Skeletal muscle cell (primary cell): ENCODE measurements at places on chromosomes 16 and 17.

GRCh38 chr17:49229805-49230600 lies 584 bp downstream of the PHOSPHO1 start:
- no peak for DNase-seq

- DNase-seq, result no peak
Measured at GRCh38 chr16:57172721-57173290, 13.0 kb downstream of the PSME3IP1 start.

DNA sequence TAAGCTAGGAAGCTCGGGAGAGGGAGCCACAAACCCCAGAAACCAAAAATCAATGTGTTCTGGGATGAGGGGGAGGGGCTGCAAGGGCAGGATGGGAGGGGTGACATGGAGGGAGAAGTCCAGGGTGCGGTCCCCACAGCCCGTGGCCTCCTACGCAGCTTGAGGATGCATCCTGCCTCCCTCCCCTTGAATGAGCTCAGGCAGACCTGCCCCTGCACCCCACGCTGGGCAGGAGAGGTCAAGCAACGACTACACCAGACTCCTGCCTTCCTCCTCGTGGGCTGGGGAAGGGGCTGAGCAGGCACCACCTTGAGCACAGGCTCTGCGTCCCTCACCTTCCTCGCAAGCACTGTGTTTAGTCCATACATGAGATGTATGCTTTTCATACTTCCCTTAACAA lies 3.9 kb downstream of the ANKRD13B start:
- DNase-seq, result no peak

DNA sequence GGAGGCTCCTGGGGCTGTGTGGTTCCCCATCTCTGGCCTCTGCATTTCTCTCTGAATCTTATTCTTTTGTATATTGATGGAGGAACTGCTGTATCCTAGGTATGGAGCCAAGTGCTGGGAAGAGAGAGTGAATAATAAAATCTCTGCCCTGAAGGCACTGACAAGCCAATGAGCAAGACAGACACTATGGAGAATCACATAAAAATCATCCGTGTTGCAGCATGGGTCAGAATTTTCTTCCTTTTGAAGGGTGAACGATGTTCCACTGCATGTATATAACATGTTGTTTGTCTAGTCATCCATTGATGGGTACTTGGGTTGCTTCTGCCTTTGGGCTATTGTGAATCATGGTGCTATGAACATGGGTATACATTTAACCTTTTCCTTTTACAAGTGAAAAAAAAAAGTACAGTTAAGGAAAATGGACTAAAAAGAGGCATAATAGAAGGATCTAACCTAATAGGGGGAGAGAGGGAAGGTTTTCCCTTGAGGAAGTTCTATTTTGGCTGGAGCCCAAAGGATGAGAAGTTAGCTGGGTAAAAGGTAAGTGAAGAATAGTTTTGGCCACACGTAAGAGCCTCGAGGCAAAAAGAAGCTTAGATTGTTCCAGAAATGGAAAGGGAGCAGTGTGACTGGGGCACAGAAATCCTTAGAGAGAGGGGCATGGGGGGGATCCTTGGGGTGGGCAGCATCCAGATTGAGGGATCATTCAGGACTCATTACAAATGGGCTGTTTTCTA lies 32.3 kb upstream of the GNA13 start:
- DNase-seq, result no peak

DNA sequence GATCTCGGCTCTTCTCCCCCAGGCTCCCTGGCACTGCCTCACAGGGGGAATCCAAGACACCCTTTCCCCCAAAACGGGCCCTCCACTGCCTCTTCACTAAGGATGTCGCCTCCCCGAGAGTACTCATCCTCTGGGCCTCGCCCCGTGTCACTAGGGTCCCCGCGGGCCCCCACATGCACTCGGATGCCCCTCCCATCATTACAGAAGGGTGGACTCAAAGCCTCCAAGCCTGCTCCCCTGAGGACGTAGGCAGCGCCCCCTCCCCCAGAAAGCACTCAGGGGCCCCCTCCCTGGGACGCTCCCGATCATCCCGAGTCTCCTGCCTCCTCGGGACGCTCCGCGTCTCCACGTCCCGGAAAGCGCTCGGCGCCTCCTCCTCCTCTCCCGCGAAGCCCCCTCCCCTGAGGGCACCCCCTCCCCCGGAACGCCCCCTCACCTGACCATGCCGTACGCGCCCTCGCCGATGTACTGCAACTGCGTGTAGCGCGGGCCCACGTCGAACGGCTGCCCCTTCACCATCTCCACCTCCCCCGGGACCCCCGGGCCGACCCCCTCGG lies 338 bp downstream of the MAPK3 start:
- no peak for DNase-seq

DNA sequence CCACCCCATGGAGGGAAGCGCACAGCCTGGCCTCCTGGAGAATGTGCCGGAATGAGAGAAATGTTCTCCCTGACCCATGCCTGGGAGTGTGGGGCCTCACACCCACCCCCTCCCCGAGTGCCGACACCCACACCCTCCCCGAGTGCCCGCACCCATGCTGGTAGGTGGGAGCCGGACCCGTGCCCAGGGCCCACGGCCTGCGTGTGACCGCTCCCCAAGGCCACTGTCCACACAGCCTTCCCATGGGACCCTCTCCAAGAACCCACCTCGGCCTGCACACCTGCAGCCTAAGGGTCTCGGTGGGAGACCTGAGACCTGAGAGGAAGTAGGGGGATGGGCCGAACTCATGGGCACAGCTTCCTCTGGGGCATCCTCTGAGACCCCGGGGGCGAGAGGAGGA lies 3.3 kb upstream of the PVALEF start:
- no peak for DNase-seq

DNA sequence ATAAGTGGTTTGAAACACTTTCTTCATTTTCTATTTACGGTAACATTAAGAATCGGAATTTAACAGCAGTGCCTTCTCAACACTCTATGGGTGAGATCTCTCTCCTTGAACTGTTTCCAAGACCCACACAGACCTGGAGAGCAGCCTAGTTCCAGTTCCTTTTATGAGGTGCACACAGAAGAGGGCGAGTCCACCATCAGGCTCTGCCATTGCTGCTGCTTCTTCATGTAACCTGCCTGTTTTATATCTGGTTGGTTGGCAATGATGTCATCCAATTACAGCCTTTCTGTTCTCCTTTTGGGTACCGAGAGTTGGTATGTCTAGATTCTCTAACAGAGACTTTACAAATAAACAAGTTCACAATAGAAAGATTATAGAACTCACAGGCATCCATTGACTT lies 225.7 kb downstream of the UTP18 start:
- DNase-seq, result no peak

- no peak for DNase-seq
Measured at GRCh38 chr17:8708025-8708461, 36.6 kb downstream of the CCDC42 start.

GRCh38 chr17:34301986-34302385 lies 16.4 kb downstream of the CCL11 start:
- DNase-seq, result peak; percentile 4

GRCh38 chr16:77970371-77970770 lies 52.0 kb upstream of the CLEC3A start:
- DNase-seq, result no peak

- DNase-seq, result no peak
Measured at GRCh38 chr16:5412731-5413130, 315.1 kb upstream of the EEF2KMT start.

DNA sequence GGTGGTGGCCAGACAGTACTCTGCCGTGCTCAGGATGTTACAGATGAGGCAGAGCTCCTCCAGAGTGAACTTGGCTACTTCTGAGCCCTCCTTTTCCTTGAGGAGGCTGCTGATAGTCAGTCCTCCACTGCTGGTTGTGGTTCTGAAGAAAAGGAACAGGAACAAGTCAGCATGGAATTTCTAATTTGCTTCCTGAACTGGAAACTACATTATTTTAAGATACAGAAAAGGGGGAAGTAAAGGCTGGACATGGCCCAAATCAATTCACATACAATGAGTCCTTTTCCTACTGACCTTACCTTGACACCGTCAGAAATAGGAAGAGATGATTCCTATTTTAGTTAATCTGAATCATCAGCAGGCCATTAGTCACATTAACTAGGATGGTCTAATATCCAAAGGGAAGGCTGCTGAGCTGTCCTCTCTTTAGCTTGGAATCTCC lies 154.2 kb downstream of the VPS53 start:
- DNase-seq, result no peak

- no peak for DNase-seq
Measured at GRCh38 chr16:2450975-2451381, 8.9 kb upstream of the TEDC2 start.

- DNase-seq, result no peak
Measured at GRCh38 chr17:32267690-32268205, 2.1 kb downstream of the RHBDL3 start.
